Activated naive CD4-positive, alpha-beta T cell treated with anti-CD3 and anti-CD28 coated beads, Interleukin-2, amount 50 U/mL, for 72 hours (primary cell): ENCODE measurements at places on chromosomes 12 and 14.

GRCh38 chr12:47017901-47018475 is 61.4 kb upstream of the PCED1B start:
- DNase-seq, result no peak

- DNase-seq, result no peak
These were observed 87.4 kb downstream of the LRIG3 start for GRCh38 chr12:58832920-58833319.

DNA sequence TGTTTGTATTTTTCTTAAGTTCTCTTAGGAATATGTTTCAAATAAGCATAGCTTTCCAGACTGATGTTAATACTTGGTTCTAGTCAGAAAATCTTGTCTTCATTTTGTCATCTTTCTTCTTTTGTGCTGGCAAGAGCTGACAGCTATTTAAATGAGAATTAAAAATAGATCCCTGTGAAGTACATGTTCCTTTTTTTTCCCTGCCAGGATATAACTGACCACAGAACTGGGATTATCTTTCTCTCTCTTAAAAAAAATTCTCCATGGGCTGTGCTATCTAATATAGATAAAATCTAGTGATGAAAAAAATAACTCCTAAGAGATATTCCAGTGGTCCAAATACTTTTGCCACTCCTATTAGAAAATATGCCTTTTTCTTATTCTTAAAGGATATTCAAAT is 163.4 kb downstream of the AKAP6 start:
- DNase-seq, result no peak

GRCh38 chr14:88841741-88842140 is 17.3 kb downstream of the TTC8 start:
- DNase-seq, result no peak

DNA sequence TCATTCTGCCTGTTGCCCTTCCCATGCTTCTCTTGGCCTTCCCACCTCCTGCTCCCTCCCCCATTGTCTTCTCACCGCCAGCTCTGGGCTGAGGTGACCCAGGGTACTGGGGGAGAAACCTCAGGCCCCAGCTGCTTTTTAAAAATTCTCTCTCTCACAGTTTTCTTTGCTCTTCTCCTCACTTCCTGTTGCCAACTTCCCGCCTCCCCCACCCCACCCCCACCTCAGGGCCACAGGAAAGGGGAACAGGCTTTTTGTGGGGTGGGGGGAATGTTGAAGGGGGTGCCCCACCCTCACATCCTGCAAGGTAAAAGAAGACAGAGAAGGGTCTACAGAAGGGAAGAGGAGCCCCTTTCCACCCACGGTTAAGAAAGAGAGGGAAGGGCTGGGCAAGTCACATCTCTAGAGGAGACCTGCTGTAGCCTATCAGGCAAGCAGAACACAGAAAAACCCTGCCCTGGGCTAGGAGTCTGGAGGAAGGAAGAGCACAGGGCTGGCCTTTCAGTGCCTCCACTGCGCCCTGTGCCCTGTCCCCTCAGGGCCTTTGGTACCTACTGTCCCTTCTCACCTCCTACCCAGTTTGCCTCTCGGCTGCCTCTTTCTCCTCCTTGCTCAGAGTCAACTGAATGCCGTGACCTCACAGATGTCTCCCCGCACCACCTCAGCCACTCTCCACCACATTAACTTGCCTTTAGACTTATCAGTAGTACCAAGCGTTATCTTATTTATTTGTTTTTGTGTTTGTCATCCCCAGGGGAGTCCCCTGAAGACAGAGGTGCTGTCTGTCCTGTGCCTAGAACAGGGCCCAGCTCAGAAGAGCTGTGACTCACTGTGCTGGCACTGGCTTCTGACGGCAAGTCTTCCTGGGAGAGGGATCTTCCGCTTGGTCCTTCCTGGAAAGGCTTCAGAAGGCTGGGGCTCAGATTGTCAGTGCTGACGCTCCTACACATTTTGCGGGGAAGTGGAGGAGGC is 1.7 kb downstream of the ARHGAP9 start:
- peak; percentile 49 for DNase-seq

GRCh38 chr12:31589598-31589903 is 1.4 kb downstream of the DENND5B start:
- no peak for DNase-seq

GRCh38 chr12:128531170-128531569 is 264.2 kb downstream of the TMEM132C start:
- no peak for DNase-seq

- DNase-seq, result no peak
These were observed 8.6 kb downstream of the GLIPR1 start for GRCh38 chr12:75489187-75489586.

DNA sequence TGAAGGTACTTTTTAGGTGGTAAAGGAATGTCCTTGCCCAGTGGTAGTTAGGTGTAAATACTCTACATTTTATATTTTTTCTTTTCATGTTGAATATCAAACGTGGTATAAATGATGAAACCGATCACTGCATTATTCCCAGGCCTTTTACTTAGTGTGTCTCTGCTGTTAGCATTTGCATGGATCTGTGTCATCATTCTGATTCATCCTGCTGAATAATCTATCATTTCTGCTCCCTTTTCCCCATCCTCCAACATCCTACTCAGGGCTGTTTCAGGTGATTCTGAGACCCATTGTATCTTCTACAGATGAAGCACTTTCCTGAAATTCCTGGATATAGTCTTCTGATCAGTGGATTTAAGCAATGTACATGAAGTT is 61.0 kb upstream of the PTHLH start:
- DNase-seq, result no peak

GRCh38 chr14:104926619-104927431 is 2.1 kb downstream of the PLD4 start:
- no peak for DNase-seq

DNA sequence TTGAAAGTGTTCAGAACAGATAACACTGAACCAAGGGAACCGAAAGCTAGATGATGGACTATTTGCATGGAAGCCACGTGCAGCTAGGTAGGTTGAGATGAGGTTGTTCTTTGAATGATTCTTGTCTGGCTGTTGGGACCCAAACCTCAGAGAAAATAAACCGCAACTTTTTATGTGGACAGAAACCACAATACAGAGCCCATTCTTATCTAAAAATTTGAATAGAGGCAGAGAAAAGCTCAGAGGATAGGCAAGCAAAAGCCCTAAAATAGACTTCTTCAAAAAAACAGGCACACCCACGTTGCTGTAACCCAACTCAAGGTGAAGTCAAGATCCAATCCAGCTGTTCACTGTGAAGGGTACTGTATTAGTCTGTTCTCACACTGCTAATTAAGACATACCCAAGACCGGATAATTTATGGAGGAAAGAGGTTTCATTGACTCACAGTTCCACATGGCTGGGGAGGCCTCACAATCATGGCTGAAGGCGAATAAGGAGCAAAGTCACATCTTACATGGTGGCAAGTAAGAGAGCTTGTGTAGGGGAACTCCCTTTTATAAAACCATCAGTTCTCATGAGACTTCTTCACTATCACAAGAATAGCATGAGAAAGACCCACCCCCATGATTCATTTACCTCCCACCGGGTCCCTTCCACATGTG is 353.8 kb downstream of the AACS start:
- DNase-seq, result no peak

GRCh38 chr12:132478845-132479244 is 11.1 kb upstream of the FBRSL1 start:
- no peak for DNase-seq

- no peak for DNase-seq
These were observed 22.5 kb downstream of the RFLNA start for GRCh38 chr12:124317400-124317799.

GRCh38 chr12:121522971-121523370 is 57.9 kb downstream of the KDM2B start:
- DNase-seq, result no peak

DNA sequence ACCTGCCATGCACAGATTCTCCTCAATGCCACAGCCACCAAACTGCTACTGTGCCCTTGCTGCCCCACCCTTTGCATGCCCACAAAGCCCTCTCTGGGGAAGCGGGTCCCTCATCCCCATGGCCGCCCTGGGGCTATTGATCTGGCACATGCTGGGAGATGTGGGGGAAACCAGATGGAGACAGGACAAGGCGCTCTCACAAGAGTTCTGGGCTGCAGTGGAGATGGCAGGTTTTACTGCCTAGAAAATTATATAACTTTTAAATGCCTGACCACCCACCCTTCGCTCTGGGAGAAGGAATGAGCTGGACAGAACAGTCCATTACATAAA is 10.6 kb upstream of the PIP4K2C start:
- DNase-seq, result no peak

- DNase-seq, result no peak
These were observed 1052.9 kb downstream of the GALC start for GRCh38 chr14:86940106-86940505.

- DNase-seq, result no peak
These were observed 138.5 kb downstream of the MGAT4C start for GRCh38 chr12:86117711-86118110.

- no peak for DNase-seq
These were observed 45.1 kb downstream of the AKAP6 start for GRCh38 chr14:32374155-32374554.

GRCh38 chr14:31201111-31201510 is 6.5 kb downstream of the HECTD1 start:
- no peak for DNase-seq

- no peak for DNase-seq
These were observed 216.9 kb upstream of the HMGA2 start for GRCh38 chr12:65607401-65607841.

DNA sequence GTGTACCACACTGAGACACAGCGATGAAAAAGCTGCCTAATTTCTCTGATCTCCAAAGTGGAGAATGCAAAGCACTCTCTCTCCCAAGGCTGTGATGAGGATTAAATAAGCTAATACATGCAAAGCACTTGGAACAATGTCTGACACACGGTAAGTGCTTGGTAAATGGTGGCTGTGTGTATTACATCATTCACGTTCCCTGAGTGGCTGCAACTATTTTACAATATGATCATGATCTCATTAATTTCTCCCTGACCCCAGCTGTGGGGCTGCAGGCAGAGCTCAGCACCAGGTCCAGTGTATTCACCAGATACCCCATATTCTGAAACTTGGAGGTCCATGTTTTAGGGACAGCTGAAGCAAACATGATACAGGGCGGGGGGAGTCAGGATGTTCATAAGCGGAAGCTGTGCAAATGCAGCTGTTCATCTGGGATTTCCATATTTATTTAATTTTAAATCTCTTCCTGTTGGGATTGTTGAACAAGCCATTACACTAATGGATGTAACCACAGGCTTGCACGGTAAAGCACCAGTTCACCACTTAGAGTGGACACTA is 106.4 kb downstream of the CCDC60 start:
- DNase-seq, result no peak

- no peak for DNase-seq
These were observed 43.3 kb downstream of the GALNT8 start for GRCh38 chr12:4763549-4763948.
